ENCODE measurements at places on chromosomes 6 and 20. TPM values are rescaled to one million over a fixed set of nuclear protein-coding genes. Genes with fewer than 3 reads are reported as not detected.

The BMP6 gene
- 0.07 TPM for polyA plus RNA-seq

The FIG4 gene
- 16.3 TPM for polyA plus RNA-seq

The PLCG1 gene
- 105 TPM for polyA plus RNA-seq

The STX11 gene
- 2.4 TPM for polyA plus RNA-seq

The ISM1 gene
- 2.2 TPM for polyA plus RNA-seq

The HLA-DOA gene
- polyA plus RNA-seq: 6.7 TPM

The RAD21L1 gene
- 0.48 TPM for polyA plus RNA-seq

The FAM209B gene
- 0.59 TPM for polyA plus RNA-seq

The SRC gene
- polyA plus RNA-seq: 0.82 TPM

The LRRC73 gene
- polyA plus RNA-seq: not detected

The C6orf132 gene
- polyA plus RNA-seq: not detected

The CYP39A1 gene
- not detected for polyA plus RNA-seq

The PDYN gene
- not detected for polyA plus RNA-seq

The OTOR gene
- not detected for polyA plus RNA-seq

The TXNDC5 gene
- polyA plus RNA-seq: 16.7 TPM

The RAET1E gene
- polyA plus RNA-seq: not detected

The OPRL1 gene
- polyA plus RNA-seq: 1.3 TPM

The UBE3D gene
- polyA plus RNA-seq: 7.5 TPM

The CALHM4 gene
- polyA plus RNA-seq: not detected

The TUBB2B gene
- not detected for polyA plus RNA-seq

The ASIP gene
- not detected for polyA plus RNA-seq

The RIPOR3 gene
- 1.7 TPM for polyA plus RNA-seq

The PPIL6 gene
- polyA plus RNA-seq: 0.44 TPM

The CEP85L gene
- polyA plus RNA-seq: 47.8 TPM

The MATN4 gene
- not detected for polyA plus RNA-seq

The POLR1C gene
- 29.2 TPM for polyA plus RNA-seq

The NTSR1 gene
- not detected for polyA plus RNA-seq

The TBXT gene
- polyA plus RNA-seq: not detected

The EFCAB8 gene
- polyA plus RNA-seq: 0.12 TPM

The SLC35D3 gene
- not detected for polyA plus RNA-seq

The SLC25A27 gene
- not detected for polyA plus RNA-seq

The ANKRD66 gene
- not detected for polyA plus RNA-seq

The NRN1 gene
- polyA plus RNA-seq: 0.34 TPM

The BTN1A1 gene
- not detected for polyA plus RNA-seq

The SLC17A3 gene
- polyA plus RNA-seq: not detected

The LMBRD1 gene
- 45.5 TPM for polyA plus RNA-seq

The EGFL8 gene
- 0.86 TPM for polyA plus RNA-seq

The MEP1A gene
- not detected for polyA plus RNA-seq

The PRL gene
- polyA plus RNA-seq: not detected

The ARMH2 gene
- not detected for polyA plus RNA-seq

The ADTRP gene
- polyA plus RNA-seq: 109 TPM

The PLEKHG1 gene
- 0.57 TPM for polyA plus RNA-seq

The PBOV1 gene
- not detected for polyA plus RNA-seq

The TCP1 gene
- polyA plus RNA-seq: 63.3 TPM

The SNX3 gene
- 169 TPM for polyA plus RNA-seq

The LAMA2 gene
- polyA plus RNA-seq: 0.35 TPM

The RIMS1 gene
- not detected for polyA plus RNA-seq

The MAN1A1 gene
- polyA plus RNA-seq: 5.4 TPM

The CAGE1 gene
- 0.06 TPM for polyA plus RNA-seq
